ENCODE measurements at places on chromosomes 6 and 20.

DNA sequence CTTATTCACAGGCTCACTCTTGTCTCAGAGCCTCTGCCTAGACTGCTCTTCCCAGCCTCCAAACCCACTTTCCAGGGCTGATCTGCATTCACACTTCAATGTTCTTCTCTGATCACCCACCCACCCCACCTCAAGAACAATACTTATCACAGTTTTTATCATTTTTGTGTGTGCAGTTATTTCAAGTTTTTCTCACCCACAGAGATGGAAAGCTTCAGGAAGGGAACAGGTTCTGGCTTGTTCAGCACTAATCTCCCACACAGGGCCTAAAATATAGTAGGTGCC, 160.9 kb downstream of the MRPL14 start:
- DNase-seq: no peak

GRCh38 chr20:2473516-2473915, 2.9 kb upstream of the SNRPB start:
- DNase-seq: no peak

DNA sequence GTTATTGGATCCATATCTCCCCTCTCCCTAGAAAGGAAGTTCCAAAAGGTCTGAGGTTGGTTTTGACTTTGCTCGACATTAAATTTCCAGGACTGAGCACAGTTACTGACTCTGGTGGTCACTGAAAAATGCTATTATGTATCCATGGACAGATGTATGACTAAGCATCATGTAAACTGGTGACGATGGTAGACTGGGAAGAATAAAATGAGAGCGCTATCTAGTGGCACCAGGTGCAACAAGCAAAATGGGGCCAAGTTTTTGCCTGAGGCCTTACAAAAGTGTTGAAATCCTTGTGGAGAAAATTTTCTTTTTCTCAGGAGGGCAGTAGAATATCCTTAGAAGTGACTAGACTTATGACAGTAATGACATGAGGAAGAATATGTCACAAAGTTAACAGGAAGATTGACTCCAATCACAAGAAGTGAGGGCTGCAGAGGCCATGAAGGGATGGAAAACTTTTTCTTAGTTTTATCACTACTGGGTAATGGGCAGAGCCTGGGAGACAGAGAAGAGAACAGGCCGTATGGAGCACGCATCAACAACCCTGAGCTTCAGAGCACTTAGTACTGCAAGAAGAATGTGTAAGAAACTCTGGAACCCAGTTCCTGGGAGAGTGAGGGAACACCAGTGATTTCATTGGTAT, 88.9 kb upstream of the ELOVL5 start:
- DNase-seq: no peak

- DNase-seq: no peak
Observed at GRCh38 chr6:152356016-152356415, 281.1 kb downstream of the SYNE1 start.
